ENCODE measurements at places on chromosomes 1 and 21. TPM values are rescaled to one million over a fixed set of nuclear protein-coding genes. Genes with fewer than 3 reads are reported as not detected.
A peak's percentile ranks its signal among the peaks of the same experiment; 100 is the strongest.

Gene DENND2D
- 7.3 TPM for total RNA-seq

Gene IL23R
- 0.20 TPM for total RNA-seq

Gene ACP6
- total RNA-seq: 14.2 TPM

Gene P3H1
- 94.6 TPM for total RNA-seq

Gene LPAR3
- total RNA-seq: 2.7 TPM

Gene GJA8
- total RNA-seq: not detected

Gene RGSL1
- total RNA-seq: not detected

Gene TMEM269
- total RNA-seq: 0.32 TPM

Gene C1orf116
- total RNA-seq: 18.3 TPM

Gene ARHGAP29
- 22.3 TPM for total RNA-seq

Gene CNIH3
- 2.8 TPM for total RNA-seq

Gene OR2L5
- not detected for total RNA-seq

Gene C1QC
- total RNA-seq: 4.1 TPM

DNA sequence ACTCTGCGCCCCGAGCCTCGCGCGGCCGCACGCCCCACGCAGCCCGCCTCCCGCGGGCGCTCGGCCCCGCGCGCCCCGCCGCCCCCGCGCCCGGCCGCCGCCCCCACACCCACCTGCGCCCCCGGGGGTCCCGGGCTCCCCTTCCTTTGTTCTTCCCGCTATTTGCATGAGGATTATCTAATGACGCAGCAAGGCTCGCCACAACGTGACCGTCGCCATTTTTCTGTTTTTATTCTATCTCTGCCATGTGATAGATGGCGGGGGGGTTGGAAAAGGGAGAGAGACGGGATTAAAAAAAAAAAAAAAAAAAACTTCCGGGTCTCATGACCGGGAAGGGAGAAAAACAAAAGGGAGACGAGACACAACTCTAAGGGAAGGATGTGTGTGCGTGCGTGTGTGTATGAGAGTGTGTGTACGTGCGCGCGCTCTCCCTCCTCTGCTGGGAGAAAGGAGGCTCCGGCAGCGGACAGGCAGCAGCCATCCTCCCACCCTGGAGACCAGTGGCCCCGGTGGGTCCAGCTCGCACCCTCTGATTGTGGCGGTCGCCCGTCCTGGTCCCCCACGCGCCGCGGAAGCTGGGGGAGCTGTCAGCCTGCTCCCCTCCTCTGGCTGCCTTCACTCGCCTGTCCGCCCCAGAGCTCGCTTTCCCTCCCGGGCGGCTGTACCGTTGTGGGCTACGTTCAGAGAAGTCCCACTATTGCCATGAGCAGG is 80.4 kb upstream of the AK4 start:
- peak overlapping the region; percentile 91 for H3K27ac ChIP-seq
- peak; percentile 85 for DNase-seq
- peak overlapping the region; percentile 77 for H3K4me3 ChIP-seq
- H3K36me3 ChIP-seq: no peaks in the 10 kb centered on the region
- peaks cover 9% of the 10 kb centered on the region for H3K4me1 ChIP-seq
- H3K27me3 ChIP-seq: peaks cover 10% of the 10 kb centered on the region

DNA sequence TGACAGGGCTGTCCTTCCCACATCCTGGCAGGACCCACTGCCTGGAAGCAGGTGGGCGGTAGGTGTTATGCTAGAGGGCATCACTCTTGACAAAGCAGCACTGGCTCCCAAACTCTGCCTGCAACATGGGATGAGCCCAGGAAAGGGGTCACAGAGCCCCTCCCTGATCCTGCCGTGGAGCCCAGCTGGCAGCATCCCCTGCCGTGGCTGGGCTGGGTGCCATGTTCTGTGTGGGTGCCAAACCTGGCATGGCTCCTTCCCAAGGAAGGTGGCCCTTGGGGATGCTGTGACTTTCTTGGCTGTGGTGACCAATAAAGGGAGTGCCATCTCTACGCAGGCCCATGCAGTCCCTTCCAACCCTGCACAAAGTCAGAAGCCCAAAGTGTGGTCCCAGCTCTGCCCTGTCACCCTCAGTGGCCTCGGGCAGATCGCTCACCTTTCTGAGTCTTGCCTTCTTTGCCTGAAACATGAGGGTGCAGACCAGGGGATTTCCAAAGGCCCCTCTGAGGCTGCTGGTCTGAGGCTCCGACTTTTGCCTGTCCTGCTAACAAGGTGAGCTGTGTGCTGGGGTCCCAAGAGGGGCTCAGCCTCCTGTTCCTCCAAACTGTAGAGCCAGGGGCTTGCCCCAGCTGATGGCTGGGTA is 6.0 kb downstream of the CDK18 start:
- H3K4me3 ChIP-seq: no peak overlapping the region
- DNase-seq: no peak
- H3K36me3 ChIP-seq: no peaks in the 10 kb centered on the region
- H3K27me3 ChIP-seq: no peaks in the 10 kb centered on the region
- H3K4me1 ChIP-seq: peaks cover 7% of the 10 kb centered on the region

- no peaks in the 10 kb centered on the region for H3K36me3 ChIP-seq
- H3K4me3 ChIP-seq: no peak overlapping the region
- no peak for DNase-seq
- no peaks in the 10 kb centered on the region for H3K27me3 ChIP-seq
- peaks cover 9% of the 10 kb centered on the region for H3K4me1 ChIP-seq
Observed at GRCh38 chr1:111672331-111672730, 52.7 kb downstream of the RAP1A start.

- H3K4me1 ChIP-seq: no peaks in the 10 kb centered on the region
- H3K4me3 ChIP-seq: no peak overlapping the region
- H3K36me3 ChIP-seq: no peaks in the 10 kb centered on the region
- DNase-seq: no peak
- H3K27ac ChIP-seq: no peak overlapping the region
- H3K27me3 ChIP-seq: no peaks in the 10 kb centered on the region
Observed at GRCh38 chr1:188497020-188497419, 1668.3 kb downstream of the PLA2G4A start.

GRCh38 chr1:76473591-76473990 is 393.7 kb upstream of the ST6GALNAC5 start:
- no peak for DNase-seq
- no peak overlapping the region for H3K4me3 ChIP-seq
- no peaks in the 10 kb centered on the region for H3K4me1 ChIP-seq
- H3K27ac ChIP-seq: no peak overlapping the region
- H3K27me3 ChIP-seq: no peaks in the 10 kb centered on the region

- no peak for DNase-seq
- peaks cover 21% of the 10 kb centered on the region for H3K27me3 ChIP-seq
- no peak overlapping the region for H3K4me3 ChIP-seq
- peaks cover 28% of the 10 kb centered on the region for H3K4me1 ChIP-seq
Observed at GRCh38 chr1:209673631-209674417, 1.4 kb upstream of the G0S2 start.

DNA sequence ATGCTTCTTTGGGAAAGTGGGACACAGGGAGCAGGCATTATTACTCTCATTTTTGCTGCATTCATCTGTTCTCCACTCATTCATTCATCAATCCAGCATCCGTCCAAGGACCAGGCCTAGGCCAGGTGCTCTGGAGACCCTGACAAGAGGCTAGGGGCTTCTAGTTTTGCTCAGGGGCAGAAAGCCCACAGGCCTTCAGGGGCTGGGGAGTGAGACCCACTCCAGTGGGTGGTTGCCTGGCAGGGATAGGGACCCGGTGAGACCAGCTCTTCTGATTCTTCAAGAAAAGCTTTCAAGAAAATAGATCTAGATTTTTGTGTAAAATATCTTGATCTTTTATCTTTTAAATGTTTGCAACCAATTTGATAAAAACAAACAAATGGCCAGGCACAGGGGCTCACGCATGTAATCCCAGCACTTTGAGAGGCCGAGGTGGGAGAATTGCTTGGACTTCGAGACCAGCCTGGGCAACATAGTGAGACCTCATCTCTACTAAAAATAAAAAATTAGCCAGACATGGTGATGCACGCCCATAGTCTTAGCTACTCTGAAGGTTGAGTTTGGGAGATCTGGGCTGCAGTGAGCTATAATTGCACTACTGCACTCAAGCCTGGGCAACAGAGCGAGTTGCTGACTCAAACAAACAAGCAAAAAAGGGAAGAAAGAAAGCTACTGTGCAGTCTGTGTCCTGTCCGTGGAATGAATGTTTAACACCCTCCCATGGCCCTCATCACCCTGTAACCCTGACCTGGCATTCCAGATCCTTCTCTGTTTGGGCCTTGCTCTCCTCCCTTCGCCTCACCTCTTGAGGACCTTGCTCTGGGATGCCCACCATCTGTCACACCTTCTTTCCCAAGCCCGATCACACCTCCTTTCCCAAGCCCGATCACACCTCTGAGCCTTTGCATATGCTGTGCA is 17.3 kb upstream of the LRP8 start:
- H3K27ac ChIP-seq: no peak overlapping the region
- H3K27me3 ChIP-seq: no peaks in the 10 kb centered on the region
- no peaks in the 10 kb centered on the region for H3K4me1 ChIP-seq

- no peaks in the 10 kb centered on the region for H3K27me3 ChIP-seq
- H3K4me3 ChIP-seq: peak overlapping the region; percentile 25
- peak overlapping the region; percentile 90 for H3K27ac ChIP-seq
Observed at GRCh38 chr1:155934936-155935590, 850 bp upstream of the KHDC4 start.

- no peaks in the 10 kb centered on the region for H3K27me3 ChIP-seq
- no peaks in the 10 kb centered on the region for H3K36me3 ChIP-seq
- H3K4me3 ChIP-seq: no peak overlapping the region
- no peaks in the 10 kb centered on the region for H3K4me1 ChIP-seq
- DNase-seq: no peak
- no peak overlapping the region for H3K27ac ChIP-seq
Observed at GRCh38 chr1:5164158-5164557, 509.7 kb downstream of the AJAP1 start.

- no peaks in the 10 kb centered on the region for H3K4me1 ChIP-seq
- no peak overlapping the region for H3K4me3 ChIP-seq
- H3K36me3 ChIP-seq: no peaks in the 10 kb centered on the region
- no peak for DNase-seq
- H3K27me3 ChIP-seq: no peaks in the 10 kb centered on the region
Observed at GRCh38 chr1:7693662-7694061, 77.4 kb upstream of the VAMP3 start.

GRCh38 chr1:30919025-30919881 is 10.7 kb upstream of the SDC3 start:
- H3K27me3 ChIP-seq: no peaks in the 10 kb centered on the region
- peak overlapping the region; percentile 78 for H3K27ac ChIP-seq
- H3K4me3 ChIP-seq: no peak overlapping the region
- no peaks in the 10 kb centered on the region for H3K4me1 ChIP-seq
- no peaks in the 10 kb centered on the region for H3K36me3 ChIP-seq

DNA sequence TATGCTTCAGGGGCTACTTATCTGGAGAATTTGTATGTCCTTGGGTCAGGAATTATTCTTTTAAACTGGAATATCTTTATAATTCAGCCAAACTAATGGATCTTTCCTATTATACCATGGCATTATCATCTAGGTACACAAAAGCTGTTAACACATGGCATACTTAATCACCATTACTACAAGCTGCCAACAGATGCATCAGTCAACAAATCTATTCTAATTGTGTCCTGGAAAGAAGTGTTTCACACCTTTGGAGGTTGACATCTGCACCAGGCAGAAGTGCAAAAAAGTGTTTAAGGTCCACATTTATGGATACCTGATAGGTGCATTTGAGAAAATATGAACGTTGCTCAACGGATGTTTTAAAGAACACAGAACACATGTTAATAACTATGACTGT is 470.2 kb upstream of the ADGRL2 start:
- no peaks in the 10 kb centered on the region for H3K27me3 ChIP-seq
- no peak for DNase-seq
- no peak overlapping the region for H3K4me3 ChIP-seq
- H3K4me1 ChIP-seq: no peaks in the 10 kb centered on the region
- no peaks in the 10 kb centered on the region for H3K36me3 ChIP-seq
- no peak overlapping the region for H3K27ac ChIP-seq

GRCh38 chr1:212257157-212257556 is 28.1 kb upstream of the PPP2R5A start:
- H3K27ac ChIP-seq: no peak overlapping the region
- no peaks in the 10 kb centered on the region for H3K27me3 ChIP-seq
- no peaks in the 10 kb centered on the region for H3K36me3 ChIP-seq
- DNase-seq: no peak
- H3K4me1 ChIP-seq: peaks cover 10% of the 10 kb centered on the region

- H3K27ac ChIP-seq: no peak overlapping the region
Observed at GRCh38 chr1:73626326-73626725, 571.6 kb downstream of the LRRIQ3 start.

DNA sequence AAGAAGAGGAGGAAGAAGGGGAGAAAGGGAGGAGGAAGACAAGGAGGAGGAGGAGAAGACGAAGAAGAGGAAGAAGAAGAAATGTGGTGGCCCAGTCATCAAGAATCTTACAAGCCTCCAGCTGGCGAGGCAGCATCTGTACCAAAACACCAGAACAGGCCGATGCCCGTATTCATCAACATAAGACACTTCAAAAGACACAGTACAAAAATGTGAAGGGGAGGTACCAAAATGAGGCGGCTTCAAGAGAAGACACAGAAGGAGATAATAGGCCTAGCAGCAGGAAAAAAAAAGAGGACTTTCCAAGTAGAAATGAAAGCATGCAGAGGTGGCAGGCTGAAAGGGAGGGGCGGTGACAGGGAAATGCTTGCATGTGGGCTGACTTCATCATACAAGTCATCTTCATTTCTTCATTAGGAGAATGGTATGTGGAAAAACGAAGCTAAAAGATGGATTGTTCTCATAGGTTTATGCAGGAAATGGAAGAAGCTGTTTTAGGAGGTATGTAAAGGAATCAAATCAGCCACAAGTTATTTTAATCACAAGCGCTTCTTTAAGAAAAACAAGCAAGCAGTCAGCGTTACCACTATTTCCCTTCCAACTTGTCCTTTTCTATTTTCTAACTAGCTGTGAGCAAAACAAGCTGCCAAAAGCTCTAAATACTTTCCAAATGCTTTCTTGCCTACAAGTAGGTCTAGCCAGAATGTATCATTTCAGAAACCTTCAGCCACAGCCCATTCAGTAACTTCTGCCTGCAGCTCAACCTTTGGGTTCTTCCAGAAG is 192.3 kb downstream of the SLC45A1 start:
- H3K4me3 ChIP-seq: no peak overlapping the region
- peaks cover 3% of the 10 kb centered on the region for H3K4me1 ChIP-seq
- H3K27me3 ChIP-seq: no peaks in the 10 kb centered on the region
- H3K27ac ChIP-seq: peak overlapping the region; percentile 71
- DNase-seq: peak; percentile 29

- H3K27ac ChIP-seq: peak overlapping the region; percentile 96
- H3K4me3 ChIP-seq: peak overlapping the region; percentile 71
- peak; percentile 34 for DNase-seq
- no peaks in the 10 kb centered on the region for H3K27me3 ChIP-seq
- no peaks in the 10 kb centered on the region for H3K36me3 ChIP-seq
Observed at GRCh38 chr1:10399444-10399941, 629 bp downstream of the PGD start.

GRCh38 chr1:9537863-9538668 is 1.2 kb upstream of the SLC25A33 start:
- no peaks in the 10 kb centered on the region for H3K27me3 ChIP-seq
- H3K4me3 ChIP-seq: no peak overlapping the region
- peak; percentile 65 for DNase-seq
- H3K36me3 ChIP-seq: no peaks in the 10 kb centered on the region

- H3K27ac ChIP-seq: no peak overlapping the region
- H3K4me3 ChIP-seq: no peak overlapping the region
- H3K27me3 ChIP-seq: no peaks in the 10 kb centered on the region
- no peak for DNase-seq
Observed at GRCh38 chr1:16386454-16387113, 19.5 kb downstream of the SZRD1 start.

- DNase-seq: no peak
- H3K4me1 ChIP-seq: peaks cover 4% of the 10 kb centered on the region
- H3K27me3 ChIP-seq: no peaks in the 10 kb centered on the region
- H3K27ac ChIP-seq: no peak overlapping the region
- H3K36me3 ChIP-seq: no peaks in the 10 kb centered on the region
Observed at GRCh38 chr21:15367061-15367626, 302.3 kb upstream of the NRIP1 start.

- no peak overlapping the region for H3K27ac ChIP-seq
- no peak for DNase-seq
- no peak overlapping the region for H3K4me3 ChIP-seq
- H3K27me3 ChIP-seq: peaks cover 46% of the 10 kb centered on the region
- H3K36me3 ChIP-seq: no peaks in the 10 kb centered on the region
Observed at GRCh38 chr1:205047764-205048231, 4.8 kb downstream of the CNTN2 start.
